ENCODE measurements at places on chromosomes 1 and 21.
A peak's percentile ranks its signal among the peaks of the same experiment; 100 is the strongest.

DNA sequence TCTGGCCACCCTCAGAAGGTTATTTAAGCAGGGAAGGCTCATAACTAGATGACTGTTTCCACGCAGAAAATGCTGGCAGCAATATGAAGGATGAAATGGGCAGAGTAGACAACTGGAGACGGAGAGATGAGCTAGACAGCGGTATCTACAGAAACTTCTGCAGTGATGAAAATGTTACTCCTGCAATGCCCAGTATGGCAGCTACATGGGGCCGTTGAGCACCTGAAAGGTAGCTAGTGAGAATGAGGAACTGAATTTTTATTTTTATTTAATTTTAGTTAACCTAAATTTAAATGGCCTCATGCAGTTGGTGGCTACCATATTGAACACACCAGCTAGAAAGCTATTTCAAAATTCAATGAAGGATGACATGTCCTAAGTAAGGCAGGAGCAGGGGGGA lies 27.3 kb downstream of the SIPA1L2 start:
- DNase-seq, result no peak

DNA sequence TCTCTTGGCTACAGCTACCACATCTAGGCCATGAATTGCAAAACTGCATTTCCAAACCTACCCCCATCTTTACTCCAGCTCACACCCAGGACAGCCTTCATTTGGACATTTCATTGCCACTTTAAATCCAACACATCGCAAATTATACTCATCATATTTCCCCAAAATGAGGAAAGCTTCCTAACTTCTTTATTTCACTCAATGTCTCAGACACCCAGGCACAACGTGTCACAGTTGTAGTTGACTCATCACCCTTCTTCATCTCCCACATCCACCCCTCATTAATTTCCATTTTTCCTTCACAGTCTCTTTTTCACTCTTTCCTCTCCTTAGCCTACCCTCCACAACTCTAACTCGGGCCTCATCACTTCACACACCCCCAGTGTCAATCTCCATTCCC lies 6.7 kb downstream of the OTUD7B start:
- no peak for DNase-seq

DNA sequence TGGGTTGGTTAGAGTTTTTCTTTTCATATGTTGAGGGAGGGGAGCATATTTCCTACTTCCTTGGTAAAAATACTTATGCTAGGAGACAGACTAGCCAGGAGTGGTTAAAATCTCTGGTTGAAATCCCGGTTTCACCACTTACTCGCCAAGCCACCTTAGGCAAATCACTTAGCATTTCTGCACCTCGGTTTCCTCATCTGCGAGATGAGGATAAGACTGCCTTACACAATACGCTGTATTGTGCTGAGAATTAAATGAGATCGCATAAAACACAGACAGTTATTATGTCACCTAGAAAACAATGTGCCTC lies 1.4 kb downstream of the IFFO2 start:
- no peak for DNase-seq

DNA sequence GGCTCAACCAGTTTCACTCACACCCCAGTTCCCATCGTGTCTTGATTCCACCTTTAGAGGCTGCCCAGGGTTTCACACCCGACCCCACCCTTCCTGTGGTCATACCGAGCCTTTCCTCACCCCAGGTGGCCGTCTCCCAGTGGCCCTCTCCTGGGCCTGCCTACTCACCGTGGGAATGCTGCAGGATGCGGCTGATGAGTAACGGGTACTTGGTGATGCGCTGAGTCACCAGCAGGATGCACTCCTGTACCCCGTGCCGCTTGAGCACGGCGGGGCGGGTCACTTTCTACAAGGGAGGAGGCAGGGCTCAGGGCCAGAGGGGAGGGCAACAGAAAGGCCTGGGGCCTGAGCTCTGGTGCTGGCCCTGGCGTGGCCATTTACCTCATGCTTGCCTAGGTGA lies 16.4 kb downstream of the ARHGEF2 start:
- peak; percentile 74 for DNase-seq

GRCh38 chr1:227895828-227896685 lies 51.7 kb downstream of the WNT9A start:
- no peak for DNase-seq

DNA sequence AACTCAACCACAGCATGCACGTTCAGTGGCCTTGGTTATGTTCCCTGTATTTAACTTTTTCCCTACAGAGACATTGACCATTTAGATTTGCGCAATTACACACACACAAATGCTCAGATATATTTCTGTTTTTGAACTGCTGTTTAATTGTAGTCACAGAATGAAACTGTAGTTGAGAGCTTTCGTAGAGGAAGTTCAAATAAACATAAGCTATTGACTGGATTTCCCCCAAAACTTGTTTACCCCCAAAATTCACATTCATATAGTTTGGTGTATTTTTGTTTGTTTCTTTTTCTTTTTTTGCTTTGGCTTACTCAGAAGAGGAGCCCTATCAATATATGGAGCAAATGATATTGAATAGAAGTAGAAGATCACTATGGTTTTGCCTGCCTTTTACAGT lies 921.0 kb downstream of the ADGRL2 start:
- DNase-seq, result no peak

DNA sequence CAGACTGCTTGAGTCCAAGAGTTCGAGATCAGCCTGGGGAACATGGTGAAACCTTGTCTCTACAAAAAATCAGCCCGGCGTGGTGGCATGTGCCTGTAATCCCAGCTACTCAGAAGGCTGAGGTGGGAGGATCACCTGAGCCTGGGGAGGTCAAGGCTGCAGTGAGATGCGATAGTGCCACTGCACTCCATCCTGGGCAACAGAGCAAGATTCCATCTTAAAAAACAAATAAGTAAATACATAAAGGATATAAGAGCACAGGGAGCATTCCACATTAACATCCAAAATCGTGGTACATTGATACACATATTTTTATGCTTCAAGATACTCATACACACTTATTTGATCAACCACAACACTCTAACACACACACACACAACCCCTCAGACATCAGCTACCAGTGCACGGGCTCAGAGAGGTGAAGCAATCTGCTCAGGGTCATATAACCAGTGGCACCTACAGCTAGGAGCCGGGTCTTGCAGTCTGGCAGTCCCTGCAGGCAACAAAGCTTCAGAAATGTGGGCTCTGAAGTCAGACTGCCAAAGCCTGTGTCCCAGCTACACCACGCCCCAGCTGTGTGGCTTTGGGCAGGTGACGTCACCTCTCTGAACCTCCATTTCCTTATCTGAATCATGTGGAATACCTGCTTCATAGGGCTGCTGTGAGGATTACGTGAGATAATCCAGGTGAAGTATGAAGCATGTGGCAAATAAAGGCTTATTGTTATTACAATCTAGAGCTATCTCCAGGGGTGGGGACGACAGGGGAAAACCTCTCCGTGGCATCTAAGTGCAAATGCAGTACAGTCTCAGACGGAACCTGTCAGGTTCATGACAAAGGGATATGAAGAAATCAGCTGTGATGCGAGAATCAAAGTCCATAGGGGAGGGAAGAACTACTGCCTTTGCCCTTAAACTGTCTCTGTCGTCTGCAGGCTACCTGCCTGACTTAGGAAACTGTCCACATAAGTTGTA lies 4.8 kb upstream of the CRYBG2 start:
- DNase-seq, result no peak

GRCh38 chr1:81681601-81682266 lies 119.0 kb upstream of the ADGRL2 start:
- no peak for DNase-seq

DNA sequence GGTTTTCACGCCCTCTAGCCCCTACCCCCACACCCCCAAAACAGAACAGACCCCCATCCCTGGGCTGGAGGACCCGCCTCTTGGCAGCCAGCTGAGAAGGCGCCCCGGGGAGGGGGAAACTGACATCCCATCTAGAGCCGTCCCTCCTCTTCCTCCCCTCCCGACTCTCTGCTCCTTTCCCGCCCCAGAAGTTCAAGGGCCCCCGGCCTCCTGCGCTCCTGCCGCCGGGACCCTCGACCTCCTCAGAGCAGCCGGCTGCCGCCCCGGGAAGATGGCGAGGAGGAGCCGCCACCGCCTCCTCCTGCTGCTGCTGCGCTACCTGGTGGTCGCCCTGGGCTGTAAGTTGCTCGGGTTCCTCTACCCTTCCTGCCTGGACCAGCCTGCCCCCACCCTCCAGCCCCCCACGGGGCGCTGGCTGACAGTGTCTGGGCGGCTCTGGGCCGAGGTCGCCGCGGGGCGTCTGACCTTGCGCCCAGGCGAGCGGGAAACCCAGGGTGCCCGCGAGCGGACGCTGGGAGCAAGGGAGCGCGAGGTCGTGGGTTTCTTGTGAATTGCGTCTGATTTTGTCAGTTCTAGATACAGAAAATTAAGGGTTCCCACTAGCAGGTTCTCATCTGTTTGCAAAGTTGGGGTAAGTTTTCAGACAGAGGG lies 618 bp downstream of the JAM2 start:
- no peak for DNase-seq

GRCh38 chr1:199453723-199454122 lies 573.8 kb upstream of the NR5A2 start:
- DNase-seq, result no peak

GRCh38 chr21:36765229-36765628 lies 66.3 kb downstream of the SIM2 start:
- no peak for DNase-seq

GRCh38 chr1:165060285-165060793 lies 296.2 kb downstream of the LMX1A start:
- no peak for DNase-seq

- DNase-seq, result peak; percentile 44
Measured at GRCh38 chr1:1000357-1001056, 610 bp upstream of the HES4 start.

DNA sequence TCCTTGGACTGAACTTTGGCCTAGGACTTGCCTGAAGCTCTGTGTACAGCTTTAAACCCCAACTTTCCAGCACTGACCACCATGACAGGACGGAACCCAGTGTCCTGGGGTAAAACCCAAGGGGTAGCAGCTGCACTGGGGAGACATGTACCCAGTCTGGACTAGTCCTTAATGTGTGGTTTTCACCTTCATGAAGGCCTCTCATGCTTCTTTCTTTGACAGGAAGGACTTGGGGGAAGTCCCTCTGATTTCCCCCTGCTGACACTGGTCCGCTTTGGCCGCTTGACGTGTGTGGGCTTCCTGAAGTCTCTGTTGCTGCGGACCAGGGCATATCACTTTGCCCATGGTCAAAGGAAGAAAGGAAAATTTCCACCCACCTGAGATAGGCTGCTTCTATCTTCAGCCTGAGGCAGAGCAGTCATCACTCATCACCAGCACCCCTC lies 66.3 kb upstream of the PRDX6 start:
- DNase-seq, result no peak

DNA sequence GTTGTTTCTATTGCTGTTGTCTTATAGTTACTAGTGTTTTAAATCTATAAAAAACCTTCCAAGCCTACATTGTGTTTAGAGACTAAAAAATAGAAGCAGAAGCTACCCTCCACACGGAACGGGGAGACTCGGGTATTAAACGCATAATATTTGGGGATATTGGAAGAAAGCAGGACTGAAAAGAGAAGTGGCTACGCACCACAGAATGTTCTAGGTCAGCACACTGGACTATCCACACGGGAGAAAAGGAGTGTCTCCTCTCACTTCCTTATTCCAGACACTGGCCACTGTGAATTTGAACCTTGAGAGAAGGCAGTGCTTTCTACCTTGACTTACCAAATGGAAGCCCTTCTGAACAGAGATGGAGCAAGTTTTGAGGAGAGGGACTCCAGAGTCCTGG lies 1.0 kb upstream of the OR10J4 start:
- DNase-seq, result no peak

GRCh38 chr1:181190364-181191035 lies 102.0 kb downstream of the IER5 start:
- no peak for DNase-seq

- DNase-seq, result no peak
Measured at GRCh38 chr1:87399701-87400100, 71.0 kb downstream of the LMO4 start.

- no peak for DNase-seq
Measured at GRCh38 chr1:4655674-4656532, 1.5 kb downstream of the AJAP1 start.

GRCh38 chr1:246210756-246211155 lies 296.3 kb downstream of the SMYD3 start:
- no peak for DNase-seq

DNA sequence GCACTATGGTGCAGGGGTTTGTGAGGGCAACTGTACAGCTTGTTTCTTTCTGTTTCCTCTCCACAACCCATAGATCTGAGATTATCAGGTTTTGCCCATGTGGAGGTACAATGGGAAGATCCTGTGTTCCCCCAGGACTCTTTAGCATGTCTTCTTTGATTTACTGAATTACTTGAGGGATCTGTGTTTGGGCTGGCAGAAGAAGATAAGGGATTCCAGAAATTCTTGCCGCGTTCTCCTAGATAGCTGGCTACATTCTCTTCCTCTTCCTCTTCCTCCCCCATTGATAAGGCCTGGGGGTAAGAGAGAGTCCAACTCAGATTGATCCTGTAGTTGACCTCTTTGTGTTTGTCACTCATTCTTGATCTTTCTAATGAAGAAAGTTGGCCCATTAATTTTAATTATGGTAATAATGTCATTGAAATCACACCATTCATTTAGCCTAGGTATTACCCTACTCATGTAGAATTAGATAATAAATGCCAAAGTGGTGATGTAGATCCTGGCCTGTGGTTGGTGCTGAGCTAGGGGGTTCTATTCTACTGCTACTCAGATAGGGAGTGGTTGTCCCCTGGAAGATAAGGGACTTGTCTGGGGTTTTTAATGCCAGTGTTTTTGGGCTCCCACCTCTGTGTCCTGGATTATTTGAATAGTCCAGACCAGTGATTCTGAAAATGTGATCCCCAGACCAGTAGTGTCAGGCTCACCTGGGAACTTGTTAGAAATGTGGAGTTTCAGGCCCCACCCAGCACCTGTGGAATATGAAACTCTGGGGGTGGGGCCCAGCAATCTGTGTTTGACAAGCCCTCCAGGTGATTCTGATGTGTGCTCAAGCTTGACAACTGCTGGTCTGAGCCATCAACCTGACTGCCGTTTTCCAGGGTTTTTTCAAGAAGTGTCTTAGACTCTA lies 122.2 kb downstream of the NOS1AP start:
- DNase-seq, result no peak

DNA sequence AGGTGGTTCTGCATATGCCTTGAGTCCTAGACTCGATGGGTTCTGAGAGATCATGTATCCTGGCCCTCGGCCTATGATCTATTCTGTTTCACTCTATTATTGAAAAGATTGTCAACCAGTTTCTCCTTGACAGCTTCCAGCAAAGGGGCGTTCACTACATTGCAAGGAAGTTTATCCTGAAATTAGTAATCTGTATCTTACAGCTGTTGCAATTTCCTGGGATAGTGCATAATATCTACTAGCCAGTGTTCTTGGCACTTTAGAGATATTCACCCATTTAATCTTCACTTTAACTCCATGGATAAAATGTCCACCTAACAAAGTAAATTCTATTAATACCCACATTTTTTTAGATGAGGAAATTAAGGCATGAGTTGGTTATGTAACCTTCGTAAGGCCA lies 203.6 kb downstream of the TGFB2 start:
- DNase-seq, result no peak

GRCh38 chr1:14817223-14818170 lies 219.0 kb downstream of the KAZN start:
- DNase-seq, result no peak

- no peak for DNase-seq
Measured at GRCh38 chr1:78511334-78511733, 20.6 kb downstream of the PTGFR start.

- DNase-seq, result no peak
Measured at GRCh38 chr21:35045542-35046262, 3.4 kb downstream of the RUNX1 start.

Measured in AG04449 (cell line).